ENCODE measurements at places on chromosomes 7 and 10.
A peak's percentile ranks its signal among the peaks of the same experiment; 100 is the strongest.

- no peak for DNase-seq
These were observed 785.2 kb downstream of the TYW1 start for GRCh38 chr7:67781841-67782240.

GRCh38 chr7:18262058-18262457, 233.5 kb upstream of the HDAC9 start:
- no peak for DNase-seq

DNA sequence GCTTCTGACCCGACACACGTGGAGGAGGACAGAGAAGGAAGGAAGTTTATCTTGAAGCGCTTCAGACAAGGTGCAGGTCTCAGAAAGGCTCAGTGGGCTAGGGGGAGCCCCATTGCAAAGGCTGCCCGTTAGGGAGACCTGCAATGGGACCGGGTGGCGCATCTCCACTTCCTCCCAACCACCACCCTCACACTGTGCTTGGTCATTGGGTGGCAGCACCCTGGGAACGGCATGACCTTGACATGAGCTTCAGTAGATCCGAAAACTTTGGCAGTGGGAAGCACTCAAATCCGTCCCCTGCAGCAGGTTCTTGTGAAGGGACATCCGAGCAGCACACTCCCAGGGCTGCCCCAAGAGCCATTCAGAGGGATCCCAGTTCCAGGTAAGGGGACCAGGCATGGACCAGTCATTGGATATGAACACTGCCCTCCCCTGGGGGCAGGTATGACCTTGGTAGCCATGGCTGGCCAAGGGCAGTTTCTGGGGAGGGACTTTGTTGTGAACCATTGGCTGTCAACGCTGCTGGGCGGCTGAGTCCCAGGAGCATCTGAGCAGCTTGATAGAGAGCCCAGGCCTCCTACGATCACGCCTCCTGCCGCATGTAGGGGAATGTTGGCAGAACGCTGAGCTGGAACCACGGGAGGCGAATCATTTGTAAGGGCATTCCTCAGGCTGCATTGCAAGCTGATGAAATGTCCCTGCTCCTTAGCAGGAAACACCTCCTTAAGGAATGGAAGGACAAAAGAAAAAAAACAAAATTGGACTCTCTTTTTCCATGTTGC, 31.7 kb downstream of the GALNTL5 start:
- no peak for DNase-seq

GRCh38 chr7:141074997-141075396, 1.1 kb downstream of the TMEM178B start:
- no peak for DNase-seq

- DNase-seq, result no peak
These were observed 444.0 kb upstream of the ZMIZ1 start for GRCh38 chr10:78624791-78625190.

- DNase-seq, result peak; percentile 51
These were observed 613 bp downstream of the OAT start for GRCh38 chr10:124417895-124418725.

GRCh38 chr7:124908259-124908658, 21.4 kb downstream of the POT1 start:
- no peak for DNase-seq

DNA sequence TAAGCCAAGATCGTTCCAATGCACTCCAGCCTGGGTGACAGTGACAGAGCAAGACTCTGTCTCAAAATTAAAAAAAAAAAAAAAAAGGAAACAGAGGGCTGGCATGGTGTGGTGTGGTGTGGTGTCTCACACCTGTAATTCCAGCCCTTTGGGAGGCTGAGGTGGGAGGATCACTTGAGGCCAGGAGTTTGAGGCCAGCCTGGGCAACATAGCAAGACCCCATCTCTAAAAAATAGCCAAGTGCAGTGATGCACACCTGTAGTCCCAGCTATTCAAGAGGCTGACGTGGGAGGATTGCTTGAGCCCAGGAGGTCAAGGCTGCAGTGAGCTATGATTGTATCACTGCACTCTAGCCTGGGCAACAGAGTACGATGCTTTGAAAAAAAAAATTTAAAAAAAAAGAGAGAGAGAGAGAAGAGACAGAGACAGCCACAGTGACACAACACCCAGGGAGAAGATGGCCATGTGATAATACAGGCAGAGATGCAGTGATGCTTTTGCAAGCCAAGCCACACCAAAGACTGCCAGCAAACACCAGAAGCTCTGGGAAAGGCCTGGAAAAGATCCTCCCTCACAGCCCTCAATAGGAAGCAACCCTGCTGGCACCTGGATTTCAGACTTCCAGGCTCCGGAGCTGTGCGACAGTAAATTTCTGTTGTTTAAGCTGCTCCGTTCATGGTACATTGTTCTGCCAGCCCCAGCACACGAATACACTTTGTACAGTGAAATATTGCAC, 19.3 kb upstream of the SRRM3 start:
- no peak for DNase-seq

DNA sequence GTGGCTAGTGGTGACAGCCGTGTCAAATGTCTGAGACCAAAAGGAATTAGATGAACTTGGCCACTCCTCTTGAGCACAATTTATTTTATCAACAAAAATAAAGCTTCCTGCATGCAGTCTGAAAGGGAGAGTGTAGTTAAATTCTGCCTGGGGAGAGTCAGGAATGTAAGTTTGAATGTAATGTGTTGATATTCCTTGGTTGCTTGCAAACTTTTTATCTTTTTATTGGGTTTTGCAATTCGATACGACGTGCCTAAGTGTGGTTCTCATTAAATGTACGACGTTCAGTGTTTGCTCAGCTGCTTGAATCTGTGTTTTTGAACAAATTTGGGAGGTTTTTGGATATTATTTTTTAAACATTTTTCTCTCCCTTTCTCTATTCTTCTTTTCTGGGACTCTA, 839.9 kb downstream of the CCSER2 start:
- no peak for DNase-seq

- no peak for DNase-seq
These were observed 65.6 kb downstream of the WIPF3 start for GRCh38 chr7:29871787-29872398.

DNA sequence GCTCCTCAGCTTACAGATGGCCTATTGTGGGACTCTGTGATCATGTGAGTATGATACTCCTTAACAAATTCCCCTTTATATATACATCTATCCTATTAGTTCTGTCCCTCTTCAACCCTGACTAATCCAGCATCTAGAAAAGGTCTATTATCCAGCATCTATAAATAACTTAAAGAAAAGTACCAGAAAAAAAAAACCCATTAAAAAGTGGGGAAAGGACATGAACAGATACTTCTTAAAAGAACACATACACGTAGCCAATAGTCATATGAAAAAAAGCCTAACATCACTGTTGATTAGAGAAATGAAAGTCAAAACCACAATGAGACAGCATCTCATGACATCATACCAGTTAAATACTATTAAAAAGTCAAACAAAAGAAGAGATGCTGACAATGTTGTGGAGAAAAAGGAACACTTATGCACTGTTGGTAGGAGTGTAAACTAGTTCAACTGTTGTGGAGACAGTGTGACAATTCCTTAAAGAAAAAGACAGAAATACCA, 549.5 kb upstream of the GRM3 start:
- DNase-seq, result no peak

DNA sequence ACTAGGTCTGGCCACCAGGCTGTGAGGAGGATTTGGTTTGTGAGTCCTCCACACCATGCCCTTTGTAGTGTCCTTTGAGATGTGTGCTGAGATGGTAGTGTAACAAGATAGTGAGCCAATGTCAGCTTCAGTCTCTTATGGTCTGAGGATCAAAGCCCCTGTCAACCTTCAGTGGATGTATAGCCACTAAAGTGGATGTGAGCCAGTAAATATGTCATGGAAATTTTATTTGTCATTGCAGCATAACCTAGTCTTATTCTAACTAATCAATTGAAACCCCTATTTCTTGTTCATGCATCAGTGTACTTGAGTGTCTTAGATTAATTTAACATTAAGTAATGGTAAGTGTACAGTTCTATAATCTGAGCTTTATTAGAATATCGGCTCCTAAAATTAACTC, 51.0 kb upstream of the WAC start:
- DNase-seq, result no peak

- no peak for DNase-seq
These were observed 36.6 kb downstream of the ADRA2A start for GRCh38 chr10:111113238-111113960.

DNA sequence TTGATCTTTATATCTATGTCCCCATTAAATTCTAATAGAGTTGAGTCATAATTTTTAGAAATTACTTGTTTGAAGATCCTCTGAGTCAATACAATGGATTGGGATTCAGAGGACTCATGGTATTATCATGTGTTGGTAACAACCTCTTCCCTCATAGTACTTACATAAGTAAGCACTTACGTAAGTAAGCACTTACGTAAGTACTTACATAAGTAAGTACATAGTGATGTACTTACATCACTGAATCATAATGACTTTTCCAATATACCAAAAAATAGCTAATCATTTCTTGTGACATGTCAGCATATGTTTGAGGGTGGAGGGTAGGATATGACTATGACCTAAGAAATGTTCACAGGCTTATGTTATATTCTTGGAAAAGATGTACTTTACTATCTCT, 740.5 kb downstream of the SORCS1 start:
- no peak for DNase-seq

DNA sequence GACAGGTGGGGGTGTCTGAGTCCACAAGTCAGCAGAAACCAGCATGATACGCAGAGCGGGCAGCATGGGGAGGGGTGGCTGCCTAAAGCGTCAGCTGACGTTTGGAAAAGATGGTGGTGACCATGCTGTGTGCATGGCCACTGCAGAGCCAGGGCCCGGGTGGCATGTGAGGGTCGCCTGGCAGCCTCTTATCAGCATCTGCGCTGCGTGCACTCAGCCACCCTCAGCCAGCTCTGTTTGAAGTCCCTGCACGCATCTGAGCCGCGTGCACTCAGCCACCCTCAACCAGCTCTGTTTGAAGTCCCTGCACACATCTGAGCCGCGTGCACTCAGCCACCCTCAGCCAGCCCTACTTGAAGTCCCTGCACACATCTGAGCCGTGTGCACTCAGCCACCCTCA, 61.5 kb downstream of the WDR37 start:
- DNase-seq, result no peak

- DNase-seq, result no peak
These were observed 126.3 kb upstream of the CXCL12 start for GRCh38 chr10:44511166-44511565.

GRCh38 chr10:104521901-104522694, 119.0 kb upstream of the SORCS3 start:
- peak; percentile 5 for DNase-seq

GRCh38 chr7:151827620-151828019, 49.3 kb downstream of the PRKAG2 start:
- DNase-seq, result no peak

DNA sequence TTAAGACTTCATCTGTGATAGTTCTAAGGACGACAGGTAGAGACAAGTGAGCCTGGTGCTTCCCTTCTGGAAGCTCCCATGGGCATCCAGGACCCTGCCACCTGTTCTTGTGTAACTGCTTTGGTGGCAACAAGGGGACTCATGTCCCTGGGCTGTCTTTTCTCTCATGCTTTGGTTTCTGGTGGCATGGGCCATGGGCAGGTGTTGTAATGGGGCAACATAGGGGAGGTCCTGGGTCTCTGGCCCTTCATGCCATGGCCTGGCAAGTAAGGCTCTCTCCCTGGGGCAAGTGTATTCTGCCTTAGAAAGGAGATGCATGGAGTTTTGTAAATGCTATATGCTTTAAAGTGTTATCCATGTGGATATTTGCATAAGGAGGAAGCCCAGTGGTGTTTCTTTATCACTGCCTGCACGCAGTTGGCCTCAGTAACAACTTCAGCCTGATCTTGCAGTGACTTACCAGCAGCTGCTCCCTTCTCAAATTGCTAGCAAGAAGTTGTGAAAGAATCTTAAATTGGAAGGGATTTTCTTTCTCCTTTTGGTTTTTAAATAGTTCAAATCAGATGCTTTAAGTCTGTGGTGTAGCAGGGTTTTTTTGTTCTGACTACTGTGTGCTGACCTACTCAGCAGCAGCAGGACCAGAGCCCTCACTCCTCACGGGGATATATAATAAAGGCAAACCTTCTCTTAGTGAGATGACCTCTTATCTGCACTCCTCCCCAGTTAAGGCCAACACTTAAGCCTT, 39.9 kb downstream of the OGDH start:
- DNase-seq, result no peak

DNA sequence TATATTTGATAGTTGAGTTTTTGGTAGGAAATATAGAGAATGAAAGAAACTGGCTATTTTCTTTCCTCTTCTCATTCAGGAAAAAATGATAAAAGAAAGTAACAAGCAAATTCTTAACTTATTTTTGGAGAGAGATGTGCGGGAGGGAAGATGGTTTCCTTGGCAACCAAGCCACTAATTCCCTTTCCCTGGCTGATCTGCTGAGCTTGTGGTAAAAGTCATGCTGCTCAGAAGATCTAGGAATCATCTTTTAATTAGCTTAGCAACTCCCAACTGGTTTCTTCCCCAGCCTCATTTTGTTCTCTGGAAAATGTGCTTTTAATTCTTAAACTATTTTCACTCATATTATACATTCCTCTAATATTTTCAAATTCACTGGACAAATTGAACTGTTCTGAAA, 11.8 kb downstream of the UROS start:
- DNase-seq, result peak; percentile 53

GRCh38 chr7:157235357-157236333, 96.9 kb downstream of the UBE3C start:
- no peak for DNase-seq

- DNase-seq, result no peak
These were observed 158.9 kb downstream of the KLF6 start for GRCh38 chr10:3625959-3626751.

DNA sequence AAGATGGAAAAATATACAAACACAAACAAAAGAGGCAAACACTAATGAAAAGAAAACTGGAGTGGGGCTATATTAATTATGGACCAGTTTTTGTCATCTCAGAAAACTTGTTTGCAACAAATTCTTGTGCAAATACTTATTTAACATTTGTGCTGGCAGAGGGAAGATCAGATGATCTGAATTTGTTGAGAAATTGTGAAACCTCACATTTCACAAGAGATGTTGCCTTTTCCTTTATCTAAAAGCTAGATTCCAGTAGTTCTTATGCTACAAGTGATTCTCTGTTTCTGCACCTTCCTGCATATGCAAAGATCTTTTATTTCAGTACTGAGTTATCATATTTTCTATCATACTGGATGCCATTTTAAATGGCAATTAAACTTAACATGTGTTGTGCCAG, 320.7 kb downstream of the SUGCT start:
- DNase-seq, result no peak

- DNase-seq, result no peak
These were observed 37.1 kb downstream of the TMEM229A start for GRCh38 chr7:123995617-123996326.

DNA sequence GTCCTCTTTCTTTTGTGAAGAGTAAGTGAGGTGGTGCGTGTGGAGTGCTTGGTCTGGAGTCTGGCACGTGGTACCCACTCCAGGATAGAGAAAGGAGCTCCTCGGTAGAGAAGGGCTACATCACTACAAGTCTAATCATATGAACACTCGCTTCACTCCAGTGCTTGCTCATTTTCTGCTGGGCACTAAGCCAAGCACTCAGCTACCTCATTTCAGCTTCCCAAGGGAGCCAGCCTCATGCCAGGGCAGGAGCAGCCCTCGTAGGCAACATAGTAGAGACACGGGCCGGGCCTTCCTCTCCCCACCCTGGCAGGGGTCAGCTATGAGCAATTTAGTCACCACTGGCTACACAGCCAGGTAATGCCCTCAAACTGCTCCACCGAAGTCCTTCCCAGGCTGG, 11.4 kb upstream of the HSPA12A start:
- no peak for DNase-seq

GRCh38 chr7:117072620-117073118, 119.4 kb downstream of the ST7 start:
- peak; percentile 73 for DNase-seq

GRCh38 chr10:30063099-30063498, 3.7 kb upstream of the JCAD start:
- no peak for DNase-seq

- no peak for DNase-seq
These were observed 493.5 kb downstream of the DNAJB6 start for GRCh38 chr7:157830331-157830730.
